Stimulated activated CD8-positive, alpha-beta memory T cell treated with anti-CD3 and anti-CD28 coated beads, Interleukin-7, amount 100 ng/mL, for 1 hour (primary cell): ENCODE measurements at places on chromosomes 12 and 14.

DNA sequence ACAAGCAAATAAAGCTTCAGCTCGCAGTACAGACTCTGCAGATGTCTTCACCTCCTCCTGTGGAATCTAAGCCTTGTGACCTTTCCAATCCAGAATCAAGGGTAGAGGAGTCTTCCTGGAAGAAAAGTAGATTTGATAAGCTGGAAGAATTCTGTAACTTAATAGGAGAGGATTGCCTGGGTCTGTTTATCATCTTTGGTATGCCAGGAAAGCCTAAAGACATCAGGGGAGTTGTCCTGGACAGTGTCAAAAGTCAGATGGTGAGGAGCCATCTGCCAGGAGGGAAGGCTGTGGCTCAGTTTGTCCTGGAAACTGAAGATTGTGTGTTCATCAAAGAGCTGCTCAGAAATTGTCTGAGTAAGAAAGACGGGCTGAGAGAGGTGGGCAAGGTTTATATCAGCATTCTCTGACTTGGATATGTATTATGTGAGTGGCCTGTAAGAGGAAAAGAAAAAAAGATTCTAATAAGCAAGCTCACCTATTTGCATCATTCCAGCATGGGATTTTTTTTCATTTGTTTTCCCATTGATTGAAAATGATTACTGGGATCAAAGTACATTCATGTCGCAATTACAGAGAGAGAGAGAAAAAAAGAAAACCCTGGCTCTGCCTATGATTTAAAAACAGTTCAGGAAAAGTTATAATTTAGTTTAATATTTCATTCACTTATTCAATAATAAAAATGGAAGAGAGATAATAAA is 767 bp downstream of the REP15 start:
- no peak for DNase-seq

GRCh38 chr12:46831335-46832129 is 5.7 kb upstream of the SLC38A4 start:
- DNase-seq: no peak

- DNase-seq: no peak
Observed at GRCh38 chr12:96329545-96329944, 70.7 kb downstream of the CDK17 start.

DNA sequence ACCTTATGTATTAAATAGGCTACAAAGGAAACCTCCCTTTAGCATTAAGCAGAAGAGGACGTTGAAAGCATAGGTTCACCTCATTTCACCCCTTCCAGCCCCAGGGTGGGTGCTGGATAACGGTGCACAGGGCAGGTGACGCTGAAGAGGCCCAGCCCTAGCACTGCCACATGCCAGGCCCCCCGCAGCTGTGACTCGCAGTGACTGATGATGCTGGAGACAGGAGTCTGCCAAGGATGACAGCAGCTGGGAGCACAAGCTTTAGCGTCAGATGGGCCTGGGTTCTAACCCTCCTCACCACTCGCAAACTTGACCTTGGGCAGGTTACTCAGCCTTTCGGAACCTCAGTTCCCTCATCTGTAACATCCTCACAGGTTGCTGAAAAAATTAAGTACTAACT is 76.7 kb downstream of the TBK1 start:
- DNase-seq: no peak

- DNase-seq: no peak
Observed at GRCh38 chr14:78432046-78432445, 261.9 kb downstream of the NRXN3 start.

DNA sequence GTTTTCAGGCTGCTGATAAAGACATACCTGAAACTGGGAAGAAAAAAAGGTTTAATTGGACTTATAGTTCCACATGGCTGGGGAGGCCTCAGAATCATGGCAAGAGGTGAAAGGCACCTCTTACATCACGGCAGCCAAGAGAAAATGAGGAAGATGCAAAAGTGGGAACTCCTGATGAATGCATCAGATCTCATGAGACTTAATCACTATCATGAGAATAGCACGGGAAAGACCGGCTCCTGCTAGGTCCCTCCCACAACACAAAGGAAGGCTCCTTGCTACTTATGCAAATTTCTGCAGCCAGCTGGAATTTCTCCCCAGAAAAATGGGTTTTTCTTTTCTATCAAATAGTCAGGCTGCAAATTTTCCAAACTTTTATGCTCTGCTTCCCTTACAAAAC is 174.1 kb upstream of the RMST start:
- DNase-seq: no peak

GRCh38 chr12:11729439-11730150 is 80.1 kb downstream of the ETV6 start:
- DNase-seq: no peak

GRCh38 chr12:113253532-113254285 is 32.4 kb downstream of the TPCN1 start:
- no peak for DNase-seq

GRCh38 chr14:23436327-23437132 is 1.1 kb upstream of the MYH7 start:
- no peak for DNase-seq

DNA sequence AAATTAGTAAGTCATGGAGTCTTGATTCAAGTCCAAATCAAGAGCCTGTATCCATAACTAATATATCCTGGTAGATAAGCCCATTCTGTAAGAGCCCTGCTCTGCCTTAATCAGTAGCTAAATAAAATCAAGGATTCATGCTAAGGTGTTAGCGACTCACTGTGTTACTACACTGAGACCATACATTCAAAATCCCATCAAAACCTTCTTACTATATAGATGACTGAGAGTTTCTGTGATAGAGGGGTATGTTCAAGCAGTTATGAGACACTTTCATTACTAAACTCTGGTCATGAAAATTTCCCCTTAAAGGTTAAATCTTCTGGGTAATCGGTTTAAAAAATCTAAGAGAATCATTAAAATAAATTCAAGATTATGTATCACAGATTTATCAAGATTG is 78.5 kb downstream of the MDGA2 start:
- no peak for DNase-seq
